ENCODE measurements at places on chromosomes 2 and 18. TPM values are rescaled to one million over a fixed set of nuclear protein-coding genes. Genes with fewer than 3 reads are reported as not detected.

GRCh38 chr18:68427951-68428401 is 286.9 kb downstream of the TMX3 start:
- no peak for DNase-seq

The HADHA gene
- total RNA-seq, result 102 TPM

DNA sequence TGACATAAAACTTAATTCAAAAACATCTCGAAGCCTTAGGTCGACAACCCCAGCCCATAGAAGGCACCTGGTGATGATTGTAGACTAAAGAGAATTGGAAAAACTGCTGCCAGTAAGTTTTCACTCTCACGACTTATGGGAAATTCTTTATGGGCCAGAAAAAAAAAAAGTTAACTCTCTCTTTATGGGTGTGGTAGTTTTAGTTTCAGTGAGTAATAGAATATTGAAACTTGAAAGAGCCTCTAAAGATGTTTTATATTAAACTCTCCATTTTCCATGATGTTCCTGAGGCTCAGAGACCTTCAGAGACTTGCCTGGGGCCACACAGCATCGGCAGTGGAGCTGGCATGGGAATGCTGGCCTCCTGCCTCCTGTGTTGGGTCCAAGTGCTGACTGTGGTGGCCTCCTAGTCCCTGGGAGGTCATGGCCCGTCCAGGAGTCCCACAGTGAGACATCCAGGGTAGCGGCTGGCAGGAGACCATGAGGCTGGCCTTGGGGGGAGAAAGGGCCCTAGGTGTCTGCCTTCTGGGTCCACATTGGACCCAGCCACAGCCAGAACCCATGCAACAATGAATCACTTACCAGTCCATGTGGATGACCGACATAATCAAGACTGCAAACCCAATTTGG is 158.9 kb downstream of the SEPTIN10 start:
- DNase-seq, result no peak

- peak; percentile 95 for DNase-seq
These were observed 151.7 kb upstream of the ZNF521 start for GRCh38 chr18:25503567-25504081.

DNA sequence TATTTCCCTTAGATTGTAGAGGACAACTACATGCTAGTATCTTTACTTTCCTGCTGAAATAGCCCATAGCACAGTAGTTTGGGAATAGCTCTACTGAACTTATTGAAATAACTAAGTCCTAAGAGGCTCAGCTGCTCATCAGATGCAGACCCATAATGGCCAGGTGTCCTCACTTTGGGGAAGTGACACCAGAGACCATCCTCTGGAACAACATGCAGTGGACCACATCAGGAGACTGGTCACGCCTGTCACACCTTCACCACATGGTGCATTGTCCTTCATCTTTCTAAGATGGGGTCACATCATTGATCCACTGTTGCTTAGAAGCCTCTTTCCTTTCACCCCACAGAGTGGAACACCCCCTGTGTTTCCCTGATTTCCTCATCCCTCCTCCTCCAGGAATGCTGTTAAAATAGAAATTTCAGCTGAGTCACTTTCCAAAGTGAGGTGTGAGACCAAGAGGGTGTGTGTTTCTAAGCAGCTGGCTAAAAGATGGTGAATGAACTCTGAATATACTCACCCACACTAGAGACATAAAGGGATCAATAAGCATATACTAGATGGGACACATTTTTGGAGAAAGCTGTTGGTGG is 215.2 kb upstream of the LRRTM1 start:
- DNase-seq, result no peak

DNA sequence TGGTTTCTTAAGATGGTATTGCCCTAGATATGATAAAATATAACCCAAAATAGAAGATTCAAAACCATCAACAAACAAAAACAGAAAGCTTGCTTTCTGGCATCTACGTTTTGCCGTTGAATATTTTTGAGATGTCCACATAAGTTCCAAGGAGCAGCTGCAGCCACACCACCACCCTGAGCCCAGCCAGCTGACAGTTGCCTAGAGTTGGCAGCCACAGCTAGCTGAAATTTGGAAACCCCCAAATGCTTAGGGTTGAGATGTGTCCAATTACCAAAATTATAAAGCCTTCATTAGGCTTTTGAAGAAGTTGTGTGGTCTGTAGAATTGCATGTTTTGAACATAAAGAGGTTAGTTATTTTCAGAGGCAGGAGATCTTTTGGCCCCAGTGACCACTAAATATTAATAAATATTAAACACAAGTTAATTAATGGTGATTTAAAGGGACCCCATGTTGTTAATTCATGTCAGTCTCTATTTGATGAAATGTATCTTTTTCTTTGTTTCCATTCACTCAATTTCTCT is 118.1 kb upstream of the DTNA start:
- no peak for DNase-seq

The CPLX4 gene
- 2.4 TPM for total RNA-seq

DNA sequence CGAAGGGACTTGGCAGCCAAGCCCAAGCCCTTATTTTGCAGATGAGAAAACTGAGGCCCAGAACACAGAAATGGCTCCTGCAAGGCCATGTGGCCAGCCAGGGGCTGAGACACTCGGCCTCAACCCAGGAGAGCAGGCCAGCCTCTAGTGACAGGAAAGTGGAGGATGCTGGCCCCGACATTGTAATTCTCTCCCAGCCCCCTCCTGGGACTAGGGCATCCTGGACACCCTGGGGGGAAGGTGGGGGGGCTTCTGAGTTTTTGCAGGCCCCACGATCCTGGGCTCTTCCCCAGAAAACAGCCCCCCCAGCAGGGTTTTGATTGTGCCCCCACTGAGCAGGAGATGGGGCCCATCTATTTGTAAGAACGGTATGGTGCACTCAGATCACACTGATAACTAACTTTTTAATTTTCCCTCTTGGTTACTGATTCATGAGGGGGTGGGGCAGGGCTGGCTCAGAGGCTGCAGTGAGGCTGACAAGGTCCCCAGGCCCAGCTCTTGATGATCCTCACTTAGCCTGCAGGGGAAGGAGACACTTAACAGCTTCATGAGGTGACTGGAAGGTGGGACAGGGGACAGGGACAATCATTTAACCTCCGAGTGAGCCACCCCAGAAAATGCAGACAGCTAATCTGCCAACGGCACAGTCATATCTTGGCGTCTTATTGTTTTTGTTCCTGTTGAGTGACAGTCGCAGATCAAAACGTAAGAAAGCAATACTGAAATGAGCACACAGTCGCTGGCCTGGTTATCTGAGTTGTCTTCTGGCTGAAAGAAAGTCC is 18.9 kb downstream of the SMAD7 start:
- no peak for DNase-seq

The MLPH gene
- total RNA-seq, result 18.5 TPM

DNA sequence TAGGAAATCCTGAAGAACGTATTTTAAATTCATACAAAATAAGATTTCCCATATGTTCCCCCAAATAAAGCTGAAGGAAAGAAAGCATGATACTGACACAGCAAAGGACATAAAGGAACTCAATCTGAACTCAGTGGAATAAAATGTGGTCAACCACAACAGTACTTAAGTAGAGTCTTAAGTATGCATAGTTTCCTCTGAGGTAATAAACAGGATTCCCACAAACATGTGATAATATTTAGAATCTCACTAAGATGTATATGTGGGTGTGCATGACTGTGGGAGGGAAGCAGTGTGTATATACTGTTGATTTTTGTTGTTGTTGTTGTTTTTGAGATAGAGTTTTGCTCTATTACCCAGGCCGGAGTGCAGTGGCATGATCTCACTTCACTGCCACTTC is 69.3 kb downstream of the NOL10 start:
- DNase-seq, result no peak

GRCh38 chr2:64211276-64211921 is 67.2 kb upstream of the PELI1 start:
- DNase-seq, result no peak

GRCh38 chr2:40937284-40937683 is 485.4 kb upstream of the SLC8A1 start:
- no peak for DNase-seq

- DNase-seq, result no peak
These were observed 260.5 kb upstream of the ZNF521 start for GRCh38 chr18:25612466-25612865.

- no peak for DNase-seq
These were observed 71.9 kb upstream of the SLC16A14 start for GRCh38 chr2:230140667-230141066.

The CFC1 gene
- not detected for total RNA-seq

DNA sequence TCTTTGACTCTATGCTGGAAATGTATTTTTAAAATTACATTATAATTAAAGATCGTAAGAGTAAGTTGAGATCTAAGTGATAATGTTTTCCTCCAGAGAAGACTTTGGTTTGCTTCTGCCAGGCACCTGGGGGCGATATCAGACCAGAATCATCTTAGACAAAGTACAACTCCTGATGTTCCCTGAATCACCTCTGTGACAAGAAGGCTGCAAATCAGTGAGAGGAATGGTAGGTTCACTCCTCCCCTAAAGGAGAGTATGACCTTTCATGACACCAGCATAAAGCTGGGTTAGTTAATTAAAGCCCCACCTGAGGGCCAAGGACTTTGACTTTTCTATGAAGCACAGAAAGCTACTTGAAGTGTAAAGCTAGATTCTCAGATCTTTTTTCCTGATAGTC is 114.4 kb upstream of the DTNA start:
- peak; percentile 27 for DNase-seq

DNA sequence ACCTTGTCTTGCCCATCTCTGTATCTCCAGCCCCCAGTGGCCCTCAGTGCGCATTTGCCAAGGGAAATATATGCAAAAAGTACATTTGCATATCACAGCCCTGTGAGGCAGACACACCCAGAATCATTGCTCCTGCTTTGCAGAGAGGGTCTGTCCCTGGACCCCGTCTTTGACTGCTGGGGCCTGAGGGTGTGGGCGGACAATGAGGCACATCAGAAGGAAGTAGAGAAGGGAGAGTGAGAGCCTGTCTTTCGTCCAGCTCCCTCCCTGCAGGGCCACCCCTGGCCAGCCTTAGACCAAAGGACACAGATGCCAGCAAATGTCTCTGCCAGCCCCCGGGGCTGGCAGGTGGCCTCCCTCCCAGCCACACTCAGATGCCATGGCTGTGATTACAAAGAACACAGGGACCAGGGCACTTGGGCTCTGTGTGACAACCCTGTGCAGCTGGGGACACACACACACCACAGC is 516.2 kb upstream of the MYT1L start:
- no peak for DNase-seq

DNA sequence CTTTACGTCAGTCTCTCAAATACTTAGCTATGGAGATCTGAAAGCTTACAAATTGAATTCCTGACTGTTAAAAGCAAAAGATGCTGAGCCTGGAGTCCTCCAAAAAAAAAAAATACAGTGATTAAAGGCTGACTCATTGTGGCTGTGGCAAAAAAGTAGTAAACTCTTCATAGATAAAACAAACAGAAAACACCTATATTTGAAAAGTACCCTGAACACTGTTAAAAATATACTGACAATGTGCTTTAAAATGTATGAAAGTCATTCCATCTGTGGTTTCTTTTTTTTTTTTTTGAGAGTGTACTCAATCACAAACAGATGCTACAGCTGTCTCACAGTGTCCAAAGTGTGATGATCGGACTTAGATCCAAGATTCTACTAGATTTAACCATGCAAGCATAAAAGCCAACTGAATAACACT is 267.6 kb upstream of the CYP26B1 start:
- DNase-seq, result no peak

- peak; percentile 12 for DNase-seq
These were observed 387.3 kb downstream of the CLIP4 start for GRCh38 chr2:29502460-29502911.

The LRRTM1 gene
- total RNA-seq, result 1.4 TPM

- peak; percentile 96 for DNase-seq
These were observed 6.7 kb downstream of the BCL2 start for GRCh38 chr18:63312737-63313395.

DNA sequence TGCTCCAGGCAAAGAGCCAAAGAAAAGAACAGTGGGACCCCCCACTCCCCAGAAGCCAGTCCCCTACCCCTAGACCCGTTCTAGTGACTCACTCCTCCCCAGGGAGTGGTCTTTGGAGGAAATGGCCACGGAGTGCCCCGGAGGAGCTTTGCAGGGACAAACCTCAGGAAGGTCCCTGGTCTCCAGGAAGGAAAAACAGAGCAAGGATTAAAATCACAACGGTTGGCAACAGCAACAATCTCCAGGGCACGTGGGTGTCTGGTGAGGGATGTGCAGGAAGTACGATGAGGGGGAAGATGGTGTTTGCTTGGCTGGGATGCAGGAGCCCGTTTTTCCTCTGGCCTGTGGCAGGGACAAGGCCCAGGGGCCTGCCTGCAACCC is 135.0 kb downstream of the SMAD2 start:
- DNase-seq, result no peak

The AP1S3 gene
- 6.3 TPM for total RNA-seq

GRCh38 chr2:165624470-165624800 is 154.9 kb downstream of the CSRNP3 start:
- DNase-seq, result no peak

The CERKL gene
- 5.8 TPM for total RNA-seq

GRCh38 chr2:98607104-98607503 is 1.2 kb downstream of the COA5 start:
- no peak for DNase-seq

DNA sequence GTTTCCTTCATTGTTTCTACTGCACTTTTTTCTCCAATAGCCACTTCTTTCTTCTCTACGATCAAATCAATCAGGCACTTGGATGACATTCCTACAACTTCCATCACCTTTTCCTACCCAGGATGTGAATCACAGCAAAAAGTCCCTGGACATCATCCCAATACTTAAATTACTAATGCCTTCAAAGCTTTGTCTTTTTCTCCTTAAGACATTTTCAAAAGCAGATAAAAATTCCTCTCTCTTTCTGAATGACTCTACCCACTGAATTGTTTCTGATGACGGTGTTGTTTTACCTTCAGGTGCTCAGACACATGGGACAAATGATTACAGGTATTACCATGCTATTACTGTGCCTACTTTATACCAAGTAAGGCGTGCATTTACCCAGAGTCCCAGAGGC is 500.9 kb downstream of the FBXO15 start:
- no peak for DNase-seq
